SW480 (cell line): ENCODE measurements at places on chromosomes 12 and 14.

DNA sequence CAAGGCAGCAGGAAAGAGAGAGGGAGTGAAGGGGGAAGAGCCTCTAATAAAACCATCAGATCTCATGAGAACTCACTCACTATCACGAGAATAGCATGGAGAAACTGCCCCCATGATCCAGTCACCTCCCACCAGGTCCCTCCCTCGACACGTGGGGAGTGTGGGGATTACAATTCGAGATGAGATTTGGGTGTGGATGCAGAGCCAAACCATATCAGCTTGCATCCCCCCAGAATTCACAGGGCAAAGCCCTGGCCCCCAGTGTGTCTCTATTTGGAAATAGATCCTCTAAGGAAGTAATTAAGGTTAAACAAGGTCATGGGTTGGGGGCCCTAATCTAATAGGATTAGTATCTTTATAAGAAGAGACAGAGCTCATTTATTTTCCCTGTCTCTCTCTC, 56.1 kb upstream of the TCL1A start:
- DNase-seq: no peak

GRCh38 chr12:24820872-24821271, 128.0 kb downstream of the BCAT1 start:
- no peak for DNase-seq

DNA sequence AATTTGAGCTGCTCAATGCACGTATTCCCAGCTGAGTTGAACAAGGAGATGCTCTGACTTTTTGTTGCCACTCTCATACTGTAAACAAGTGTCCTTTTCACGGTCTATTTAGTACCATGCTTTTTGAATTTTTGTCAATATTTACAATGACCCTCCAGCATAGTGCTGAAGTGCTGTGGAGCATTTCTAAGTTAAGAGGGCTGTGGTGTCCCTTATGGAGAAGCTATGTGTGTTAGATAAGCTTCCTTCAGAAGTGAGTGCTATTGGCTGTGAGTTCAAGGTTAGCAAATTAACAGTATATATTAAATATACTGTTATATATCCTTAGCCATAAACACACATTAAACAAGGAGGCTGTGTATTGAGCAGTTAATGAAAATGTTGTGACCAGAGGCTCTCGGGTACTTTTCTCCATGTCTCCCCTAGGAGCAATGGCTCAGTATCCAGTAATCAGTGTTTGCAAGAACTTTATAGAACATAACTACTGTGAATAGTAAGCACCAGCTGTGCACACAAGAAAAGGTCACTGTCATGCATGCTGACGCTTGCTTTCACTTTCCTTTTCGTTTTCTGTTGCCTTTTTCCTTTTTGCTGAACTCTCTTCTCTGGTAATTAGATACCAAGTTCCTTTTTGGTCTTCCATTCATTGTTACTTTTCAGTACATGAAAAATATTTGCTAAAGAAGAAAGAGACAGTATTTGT, 187.2 kb upstream of the NEDD1 start:
- DNase-seq: peak; percentile 32

DNA sequence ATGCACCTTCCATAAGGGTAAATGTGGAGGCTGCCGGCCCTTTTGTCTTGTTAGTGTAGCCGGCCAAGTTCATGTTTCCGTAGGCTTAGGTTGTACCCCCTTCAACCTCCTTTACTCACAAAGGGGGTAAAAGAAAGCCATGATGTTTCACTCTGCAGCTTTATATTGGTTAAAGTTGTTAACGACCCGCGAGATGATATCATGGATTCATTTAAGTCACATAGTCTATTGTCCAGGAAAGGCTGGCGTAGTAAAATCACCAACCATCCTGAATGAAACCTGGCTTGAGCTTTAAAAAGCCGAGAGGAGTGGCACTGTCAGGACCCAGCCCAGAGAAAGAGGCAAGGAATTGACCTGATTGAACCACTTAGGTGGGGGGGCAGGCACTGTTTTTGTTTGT, 1.3 kb downstream of the UNG start:
- no peak for DNase-seq
